ENCODE measurements at places on chromosomes 3 and 15.

GRCh38 chr15:38558372-38559059, 6.1 kb downstream of the RASGRP1 start:
- DNase-seq: no peak

DNA sequence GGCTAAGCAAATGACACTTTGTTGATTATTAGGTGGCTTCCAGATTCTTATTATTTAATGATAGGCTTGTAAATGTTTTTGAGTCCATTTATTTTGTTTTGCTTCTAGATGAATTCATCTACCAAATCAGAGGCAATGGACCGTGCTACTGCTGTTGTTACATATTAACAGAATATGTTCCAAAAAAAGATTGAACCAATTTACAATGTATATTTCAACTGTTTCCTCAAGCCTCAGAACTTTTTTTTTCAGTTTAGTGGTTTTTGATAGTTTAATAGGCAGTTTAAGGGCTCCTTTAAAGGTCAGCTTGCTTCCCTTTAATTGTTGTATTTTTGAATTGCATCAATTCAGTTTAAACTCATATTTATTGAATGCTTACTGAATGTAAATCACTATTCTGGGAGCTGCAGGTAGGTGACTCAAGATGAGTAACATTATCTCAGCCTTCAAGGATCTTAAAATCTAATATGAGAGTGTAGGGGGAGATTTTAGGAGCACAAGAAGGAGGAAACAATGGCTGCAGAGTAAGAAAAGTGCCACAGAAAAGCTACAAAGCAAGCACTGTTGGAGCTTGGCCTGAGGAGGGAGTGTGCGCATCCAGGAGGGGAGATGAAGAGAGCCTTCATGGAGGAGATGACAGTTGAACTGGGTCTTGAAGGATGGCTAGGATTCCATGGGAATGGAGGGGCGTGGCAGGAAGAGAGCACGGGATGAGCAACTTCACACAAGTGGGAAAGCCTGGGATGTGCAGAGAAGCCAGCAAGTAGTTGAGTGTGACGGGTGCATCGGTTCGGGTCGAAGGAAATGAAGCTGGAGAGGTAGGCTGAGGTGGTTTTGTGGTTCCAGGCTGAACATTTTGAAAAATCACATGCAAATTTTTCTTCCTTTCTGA, 14.7 kb downstream of the MAP2K1 start:
- no peak for DNase-seq

DNA sequence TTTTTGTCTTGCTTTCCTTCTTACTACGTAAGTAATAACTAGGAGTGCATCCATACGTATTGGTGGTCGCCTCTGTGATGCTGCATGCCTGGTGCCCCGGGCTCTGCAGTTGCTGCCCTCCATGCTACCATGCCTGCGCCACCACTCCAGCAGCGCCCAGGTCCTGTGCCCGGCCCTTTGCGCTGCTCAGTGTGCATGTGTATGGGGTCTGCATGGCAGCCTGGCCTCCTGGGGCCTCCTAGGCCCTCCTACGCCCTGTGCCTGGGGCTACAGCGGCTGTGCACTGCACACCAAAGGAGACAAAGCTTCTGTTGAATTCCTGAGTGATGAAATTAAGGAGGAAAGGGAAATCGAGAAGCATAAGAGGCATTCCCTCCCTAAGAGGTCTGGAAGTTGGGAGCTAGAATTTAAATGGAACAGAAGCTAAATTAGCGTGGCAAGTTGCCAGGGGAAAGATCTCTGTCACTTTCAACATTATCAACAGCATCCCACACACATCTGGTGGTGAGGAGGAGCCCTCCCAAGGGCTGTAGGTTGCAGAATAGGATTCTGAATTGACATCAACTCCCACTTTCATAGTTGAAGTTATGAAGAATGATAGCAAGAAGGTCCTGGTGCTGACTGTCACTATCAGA, 275.0 kb upstream of the CHRM5 start:
- no peak for DNase-seq

DNA sequence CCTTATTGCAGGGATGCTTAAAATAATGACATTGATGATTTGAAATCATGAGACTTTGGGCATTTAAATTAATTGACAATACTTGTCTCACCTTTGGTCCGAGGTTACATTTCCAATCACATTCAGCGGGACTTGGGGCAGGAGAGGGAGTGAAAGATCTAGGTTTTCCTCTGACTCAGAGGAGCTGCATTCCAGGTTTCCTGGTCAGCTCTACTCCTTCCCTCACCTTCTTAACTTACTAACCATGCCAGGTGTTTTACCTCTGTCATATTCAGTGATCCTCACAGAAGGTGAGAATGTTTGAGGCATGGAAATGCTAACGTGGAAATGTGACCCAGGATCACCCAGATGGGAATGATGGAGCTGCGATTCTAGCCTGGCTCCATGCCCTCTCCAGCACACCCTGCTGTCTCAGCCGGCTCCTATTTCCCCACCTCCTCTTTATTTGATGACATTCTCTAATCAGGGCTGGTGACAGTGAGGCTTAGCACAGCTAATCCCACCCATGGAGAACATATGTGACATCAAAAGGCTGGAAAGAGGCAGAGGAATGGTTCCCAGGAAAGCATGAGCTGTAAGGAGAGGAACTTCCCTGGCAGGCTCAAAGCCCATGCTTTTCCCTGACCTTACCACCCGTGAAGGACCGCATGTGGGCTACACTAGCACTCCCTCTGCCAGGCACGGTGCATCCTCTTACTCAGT, 38.7 kb downstream of the THSD4 start:
- no peak for DNase-seq

- DNase-seq: no peak
Observed at GRCh38 chr3:175192536-175192935, 333.4 kb downstream of the NAALADL2 start.

DNA sequence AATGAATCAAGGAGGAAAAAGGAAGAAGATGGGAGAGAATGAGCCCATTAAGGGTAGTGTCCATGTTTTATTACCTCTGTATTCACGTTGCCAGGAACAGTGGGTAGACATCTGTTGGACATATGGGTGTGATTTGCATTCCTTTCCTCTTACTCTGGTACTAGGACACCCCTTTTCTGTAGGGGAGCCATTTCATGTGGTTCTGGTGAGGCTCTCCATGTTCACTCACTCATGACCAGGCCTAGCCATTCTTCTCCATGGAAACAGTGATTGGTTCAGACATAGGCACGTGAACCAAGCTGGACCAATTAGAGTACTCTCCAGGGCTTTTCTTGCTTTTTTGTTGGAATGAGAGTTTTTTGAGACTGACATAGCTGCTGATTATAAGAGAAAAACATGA, 39.6 kb upstream of the PDCD6IP start:
- DNase-seq: no peak

GRCh38 chr3:47152578-47152977, 11.3 kb downstream of the SETD2 start:
- no peak for DNase-seq

DNA sequence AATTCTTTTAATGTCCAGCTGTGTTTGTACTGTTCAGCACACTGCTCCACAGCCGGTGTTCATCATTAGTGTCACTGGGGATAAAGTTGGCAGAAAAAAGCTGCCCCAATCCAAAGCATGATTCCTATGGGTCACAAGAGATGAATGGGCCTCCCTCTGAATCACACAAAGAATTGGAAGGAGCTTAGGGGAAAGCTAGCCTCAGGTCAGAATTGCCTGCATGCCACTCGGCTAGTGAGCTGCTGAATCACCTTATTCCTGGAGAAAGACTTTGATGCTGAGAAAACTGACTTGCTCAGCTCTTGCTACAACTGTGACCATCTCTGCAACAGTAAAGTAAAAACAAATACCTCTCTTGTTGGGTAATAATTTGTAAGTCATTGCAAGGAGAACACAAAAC, 3.5 kb downstream of the CCK start:
- DNase-seq: no peak

- no peak for DNase-seq
Observed at GRCh38 chr3:22704571-22705354, 498.4 kb upstream of the UBE2E2 start.

Measured in effector CD4-positive, alpha-beta T cell (primary cell).